Activated CD4-positive, alpha-beta memory T cell treated with anti-CD3 and anti-CD28 coated beads, Interleukin-2, amount 10 ng/mL, durations not matched to agents 7 days and 5 days (primary cell): ENCODE measurements at places on chromosomes 7 and 10. TPM values are rescaled to one million over a fixed set of nuclear protein-coding genes. Genes with fewer than 3 reads are reported as not detected.

DNA sequence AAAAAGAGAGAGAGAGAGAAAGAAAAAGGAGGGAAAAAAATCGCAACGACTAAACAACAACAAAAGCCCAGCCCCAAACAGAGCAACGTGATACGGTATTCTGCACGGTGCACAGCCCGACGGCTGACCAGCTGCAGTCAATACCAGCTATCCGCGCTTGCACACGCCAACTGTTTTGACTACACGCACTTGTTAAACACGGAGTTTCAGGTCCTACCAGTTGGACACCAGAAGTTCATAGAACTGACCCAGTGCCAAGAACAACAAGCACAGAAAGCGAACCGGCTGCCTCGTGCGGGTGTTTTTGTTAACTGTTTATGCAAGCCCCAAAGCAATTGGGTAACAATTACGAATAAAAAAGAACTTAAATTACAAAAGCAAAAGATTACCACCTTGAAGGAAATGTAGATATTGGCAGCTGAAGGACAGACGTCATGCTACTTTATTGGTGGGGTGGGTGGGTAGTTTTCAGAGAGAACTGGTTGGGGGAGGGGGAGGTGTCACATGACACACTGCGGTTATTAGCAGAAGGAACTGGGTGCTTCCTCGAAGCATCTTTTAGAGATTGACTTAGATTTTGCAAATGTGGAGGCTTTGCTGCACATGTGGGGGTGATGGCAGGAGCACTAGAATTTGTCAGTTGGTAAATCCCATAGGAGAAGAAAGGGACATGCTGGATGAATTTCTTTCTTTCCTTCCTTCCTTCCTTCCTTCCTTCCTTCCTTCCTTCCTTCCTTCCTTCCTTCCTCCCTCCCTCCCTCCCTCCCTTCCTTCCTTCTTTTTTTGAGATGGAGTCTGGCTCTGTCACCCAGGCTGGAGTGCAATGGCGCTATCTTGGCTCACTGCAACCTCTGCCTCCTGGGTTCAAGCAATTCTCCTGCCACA, 110.6 kb upstream of the EFCAB10 start:
- DNase-seq, result peak; percentile 79

- no peak for DNase-seq
Observed at GRCh38 chr7:157610671-157611295, 274.0 kb downstream of the DNAJB6 start.

GRCh38 chr7:117873310-117874190, at the start of gene CTTNBP2:
TSS of gene CTTNBP2 (minus strand) at chr7:117873441. CDS start at chr7:117873415, 26 bp downstream.
- no peak for DNase-seq

Gene CLEC5A
- not detected for total RNA-seq

Gene TMEM139
- total RNA-seq, result 0.48 TPM

Gene CNTNAP2
- total RNA-seq, result not detected

DNA sequence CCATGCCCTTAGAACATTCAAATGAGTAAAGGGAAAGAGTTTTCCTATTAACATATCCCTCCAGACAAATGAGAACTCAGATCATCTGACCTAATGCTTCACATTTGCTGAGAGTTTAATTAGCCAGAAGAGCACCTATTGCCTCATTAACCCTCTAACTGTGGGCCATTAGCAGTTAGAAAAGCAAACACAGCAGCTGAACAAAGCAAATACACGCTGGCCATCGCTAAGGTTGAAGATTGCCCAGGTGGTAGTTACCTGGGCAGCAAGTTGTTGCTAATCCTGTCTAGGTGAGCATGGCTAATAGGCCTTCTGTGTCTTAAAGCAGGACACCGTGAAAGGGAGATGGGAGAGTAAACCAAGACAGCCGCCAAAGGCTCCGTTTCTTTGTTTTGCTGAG, 49.9 kb upstream of the UCN3 start:
- DNase-seq, result no peak

GRCh38 chr10:51487576-51487975, 211.8 kb downstream of the CSTF2T start:
- DNase-seq, result no peak

DNA sequence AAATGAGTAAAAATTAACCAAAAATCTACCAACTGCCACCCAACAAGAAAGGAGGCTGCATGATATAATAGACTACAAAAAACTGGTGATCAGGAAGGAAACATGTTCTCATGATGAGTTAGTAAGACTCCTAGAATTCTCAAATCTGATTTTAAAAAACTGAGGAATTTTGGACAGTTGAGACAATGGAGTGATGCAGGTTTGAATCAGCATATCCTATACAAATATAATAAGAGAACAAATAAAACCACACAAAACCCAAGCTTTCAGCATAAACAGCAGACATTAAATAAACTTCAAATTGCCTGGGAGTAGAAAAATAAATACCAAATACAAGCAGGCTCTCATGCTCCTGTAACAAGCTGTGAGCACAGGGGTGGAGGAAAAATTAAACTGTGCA, 57.8 kb downstream of the SLC25A40 start:
- DNase-seq, result no peak

GRCh38 chr7:417625-417889, 102.1 kb downstream of the PDGFA start:
- DNase-seq, result no peak

Gene CFAP43
- total RNA-seq, result 0.18 TPM

DNA sequence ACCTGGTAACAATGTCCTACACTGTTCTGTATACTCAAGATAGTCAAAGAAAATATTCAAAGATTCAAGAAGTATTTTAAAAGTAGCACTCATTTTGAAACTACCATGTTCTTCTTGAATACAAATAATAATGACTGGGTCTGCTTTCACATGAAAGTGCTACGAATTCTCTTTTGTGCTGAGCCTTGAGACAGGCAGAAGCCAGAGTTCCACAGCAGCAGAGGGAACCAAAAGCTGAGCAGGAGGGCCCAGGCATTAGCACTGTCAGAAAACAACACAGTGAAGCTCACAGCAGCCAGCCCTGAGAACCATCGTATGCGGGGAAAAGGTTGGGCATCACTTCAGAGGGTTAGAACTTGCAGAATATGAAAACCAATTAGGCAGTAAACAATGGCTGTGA, 38.9 kb downstream of the ANKMY2 start:
- no peak for DNase-seq

- DNase-seq, result no peak
Observed at GRCh38 chr10:55746002-55746401, 615.1 kb downstream of the ZWINT start.

GRCh38 chr10:124063750-124064603, 29.4 kb downstream of the CHST15 start:
- no peak for DNase-seq

GRCh38 chr10:3846736-3847135, 61.7 kb upstream of the KLF6 start:
- no peak for DNase-seq

- no peak for DNase-seq
Observed at GRCh38 chr10:123642293-123642692, 23.9 kb upstream of the GPR26 start.

Gene SPDYE9
- not detected for total RNA-seq

DNA sequence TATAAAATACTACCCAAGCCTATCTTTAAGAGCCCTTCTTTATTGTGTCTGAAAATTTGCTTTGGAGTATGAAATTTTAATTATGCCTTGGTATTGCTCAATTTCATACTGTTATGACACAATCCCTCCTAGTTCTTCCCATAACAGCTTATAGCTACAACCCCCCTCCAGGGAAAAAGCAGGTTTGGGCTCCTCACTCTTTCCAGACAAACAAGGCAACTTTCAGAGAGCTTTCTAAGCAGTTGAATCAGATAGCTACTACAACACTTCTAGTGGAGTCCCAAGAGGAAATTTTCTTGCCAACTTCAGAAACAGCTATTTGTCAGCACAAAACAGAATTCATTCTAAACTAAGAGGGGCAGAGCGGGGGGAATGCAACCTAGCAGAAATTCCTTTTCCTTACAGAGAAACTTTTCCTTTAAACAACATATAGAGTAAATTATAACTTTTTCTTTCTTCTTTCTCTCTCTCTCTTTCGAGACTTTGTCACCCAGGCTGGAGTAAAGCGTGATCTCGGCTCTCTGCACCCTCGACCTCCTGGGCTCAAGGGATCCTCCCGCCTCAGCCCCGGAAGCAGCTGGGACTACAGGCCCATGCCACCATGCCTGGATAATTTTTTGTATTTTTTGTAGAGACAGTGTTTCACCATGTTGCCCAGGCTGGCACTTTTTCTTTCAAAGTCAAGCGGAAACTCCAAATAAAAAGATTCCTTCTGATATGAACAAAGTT, 26.0 kb upstream of the JMJD1C start:
- DNase-seq, result no peak

DNA sequence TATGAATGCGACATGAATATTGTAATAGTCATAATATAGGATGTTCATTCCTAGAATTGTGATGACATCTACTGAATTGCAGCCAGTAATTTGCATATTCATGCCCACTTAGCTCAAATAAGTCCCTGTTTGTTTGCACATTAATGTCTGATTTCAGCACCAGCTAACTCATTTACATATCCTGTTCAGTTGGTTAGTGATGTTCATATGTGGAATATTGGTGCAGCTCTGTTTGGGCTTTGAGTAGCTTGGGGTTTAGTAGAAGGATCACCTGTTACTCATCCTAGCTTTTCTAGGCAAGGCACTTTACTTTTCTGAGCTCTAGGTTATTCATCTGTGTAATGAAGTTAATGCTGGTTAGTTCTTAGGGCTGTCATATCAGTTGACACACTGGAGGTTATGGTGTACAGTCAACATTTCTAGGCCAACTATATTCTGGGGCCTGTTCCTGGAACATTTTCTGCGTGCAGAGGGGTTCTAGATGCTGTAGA, 238.4 kb downstream of the EXOC4 start:
- DNase-seq, result no peak

DNA sequence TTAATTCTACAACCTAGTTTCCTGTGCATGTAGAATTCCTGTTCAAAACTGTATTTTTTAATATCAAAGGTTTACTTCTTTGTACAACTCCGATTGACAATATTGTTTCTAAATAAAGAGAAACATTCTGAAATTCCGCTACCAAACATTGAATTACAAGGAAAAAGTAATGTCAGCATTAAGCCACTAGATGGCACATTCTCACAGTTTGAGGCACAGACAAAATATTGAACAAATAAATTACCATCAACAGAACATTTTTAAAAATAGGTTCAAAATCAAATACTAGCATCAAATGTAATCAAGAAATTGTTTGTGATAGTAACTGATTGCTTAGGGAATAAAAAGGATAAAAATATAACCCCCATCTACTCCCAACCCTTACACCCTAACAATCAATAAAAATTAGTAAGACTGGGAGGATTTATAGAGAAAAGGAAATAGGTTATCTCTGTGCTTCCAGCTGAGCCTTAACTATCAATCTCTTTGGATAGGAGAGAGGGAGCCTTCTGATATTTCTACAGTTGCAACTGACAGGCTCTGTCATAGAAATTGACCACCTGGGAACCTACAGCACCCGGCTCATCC, 86.6 kb upstream of the C7orf33 start:
- DNase-seq, result no peak

DNA sequence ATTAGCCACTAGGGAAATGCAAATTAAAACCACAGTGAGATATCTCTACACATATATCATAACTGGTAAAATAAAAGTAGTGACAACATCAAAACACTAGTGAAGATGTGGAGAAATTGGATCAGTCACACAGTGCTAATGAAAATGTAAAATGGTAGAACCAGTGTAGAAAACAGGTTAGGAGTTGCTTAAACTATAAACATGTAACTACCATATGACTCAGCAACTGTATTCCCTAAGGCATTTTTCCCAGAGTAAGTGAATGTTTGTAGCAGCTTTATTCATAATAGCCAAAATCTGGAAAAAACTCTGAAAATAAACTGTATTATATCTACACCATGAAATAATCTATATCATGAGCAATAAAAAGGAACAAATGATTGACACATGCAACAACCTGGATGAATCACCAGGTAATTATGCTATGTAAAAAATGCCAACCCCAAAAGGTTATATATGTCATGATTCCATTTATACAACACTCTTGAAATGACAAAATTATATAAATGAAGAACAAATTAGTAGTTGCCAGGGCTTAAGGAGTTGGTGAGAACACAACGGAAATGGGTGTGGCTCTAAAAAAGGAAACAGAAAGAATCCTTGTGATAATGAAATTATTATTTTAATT, 22.8 kb downstream of the SLC25A40 start:
- DNase-seq, result no peak
